ENCODE measurements at places on chromosomes 13 and 19.
A peak's percentile ranks its signal among the peaks of the same experiment; 100 is the strongest.

GRCh38 chr19:54191811-54192453, 824 bp downstream of the TSEN34 start:
- peak; percentile 21 for DNase-seq

DNA sequence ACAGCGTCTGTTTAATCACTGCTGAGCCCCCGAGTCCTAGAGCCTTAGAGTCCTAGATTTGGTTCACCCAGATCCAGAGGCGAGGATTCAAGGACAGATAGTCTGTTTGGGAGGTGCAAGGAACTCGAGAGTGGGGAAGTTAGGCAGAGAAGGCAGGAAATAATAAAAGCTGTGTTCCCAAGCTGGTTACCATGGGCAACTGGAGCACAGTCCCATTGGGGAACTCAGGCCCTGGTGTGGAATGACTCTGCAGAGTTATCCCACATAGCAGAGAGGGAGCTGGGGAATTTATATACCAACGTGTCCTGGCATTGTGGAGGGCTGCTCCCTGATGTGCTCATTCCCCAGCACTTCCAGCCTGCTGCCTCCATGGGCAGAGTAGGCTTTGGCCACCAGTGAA, 9.7 kb downstream of the IGSF23 start:
- peak; percentile 68 for DNase-seq

DNA sequence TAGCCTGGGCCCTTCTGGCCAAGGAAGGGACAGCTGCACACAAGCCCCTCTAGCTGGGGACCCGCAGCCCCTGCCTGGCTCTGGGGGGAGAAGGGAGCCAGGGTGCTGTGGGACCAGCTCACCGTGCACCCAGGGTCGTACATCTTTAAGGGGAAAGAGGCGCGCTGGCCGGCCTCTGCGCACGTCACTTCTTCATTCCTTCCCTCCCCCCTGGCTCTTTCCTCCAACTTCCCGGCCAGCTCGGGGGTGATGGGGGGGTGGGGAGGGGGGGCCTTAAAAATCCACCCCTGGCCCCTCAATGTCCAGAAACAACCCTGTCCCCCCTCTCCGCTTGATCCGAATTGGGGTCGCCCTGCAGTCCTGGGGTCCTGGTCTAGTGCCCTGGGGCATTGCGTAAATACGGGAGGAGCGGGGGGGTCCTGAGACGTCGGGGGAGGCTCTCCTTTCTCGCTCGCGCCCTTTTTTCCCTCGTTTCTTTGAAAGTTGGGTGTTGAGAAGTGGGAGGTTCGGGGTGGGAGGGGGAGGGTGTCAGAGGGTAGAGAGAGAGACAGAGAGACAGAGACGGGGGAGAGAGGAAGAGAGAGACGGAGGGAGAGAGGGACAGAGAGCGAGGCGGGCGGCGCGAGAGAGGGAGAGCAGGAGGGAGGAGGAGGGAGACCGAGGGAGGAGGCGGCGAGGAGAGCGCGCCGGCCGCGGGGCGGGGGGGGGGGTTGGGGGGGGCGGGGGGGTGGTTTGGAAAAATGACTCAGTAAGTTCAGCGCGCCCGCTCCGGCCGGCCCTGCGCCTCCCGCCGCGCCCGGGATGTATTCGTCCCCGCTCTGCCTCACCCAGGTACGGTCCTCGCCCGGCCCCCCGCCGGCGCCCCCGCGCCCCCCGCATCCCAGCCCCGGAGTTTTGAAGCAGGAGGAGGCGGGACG, at the start of gene NFIC:
NFIC (plus strand) TSS at position 748 of the 917 bp plus-strand sequence; CDS start at position 802, 54 bp downstream.
- DNase-seq = peak; percentile 63

GRCh38 chr19:7744871-7745650, 2.3 kb downstream of the CD209 start:
- peak; percentile 57 for DNase-seq
